Inflammatory macrophage (primary cell): ENCODE measurements at places on chromosomes 4 and X.

DNA sequence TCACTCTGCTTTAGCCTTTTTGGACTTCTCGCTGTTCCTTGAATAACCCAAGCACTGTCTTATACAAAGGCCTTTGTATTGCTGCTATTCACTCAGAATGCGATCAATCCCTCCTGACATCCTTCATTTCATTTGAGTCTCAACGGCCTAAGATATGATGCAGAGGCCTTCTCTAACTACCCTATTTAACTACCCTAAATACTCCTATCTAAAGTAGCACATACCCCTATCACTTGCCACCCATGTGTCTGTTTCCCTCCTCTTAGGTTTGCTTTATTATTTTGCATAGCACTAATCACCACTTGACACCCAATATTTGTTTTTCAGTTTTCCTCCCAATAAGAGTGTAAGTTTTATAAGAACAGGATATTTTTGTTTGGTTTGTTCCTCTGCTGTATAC lies 42.3 kb upstream of the ACSL4 start:
- no peak for DNase-seq

DNA sequence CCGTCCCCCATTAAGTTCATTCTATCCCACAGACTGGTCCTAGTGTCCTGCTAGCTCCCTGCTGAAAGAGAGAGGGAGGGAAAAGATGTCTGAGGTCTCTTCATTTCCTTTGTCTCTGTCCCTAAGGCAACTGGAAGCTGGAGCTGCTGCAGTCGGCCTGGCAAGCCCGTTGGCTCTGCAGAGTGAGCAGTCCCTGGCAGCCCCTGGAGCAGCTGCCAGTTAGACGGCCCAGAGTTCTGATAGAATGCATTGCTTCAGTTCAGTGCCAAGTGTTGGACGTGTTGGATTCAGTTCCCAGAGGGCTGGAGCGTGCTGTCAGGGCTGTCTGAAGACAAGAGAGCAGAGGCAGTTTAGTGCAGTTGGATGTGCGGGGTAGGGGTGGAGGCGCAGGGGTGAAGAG lies 975 bp downstream of the KCNE5 start:
- DNase-seq = no peak

- no peak for DNase-seq
Observed at GRCh38 chrX:136147976-136148375, 643 bp downstream of the FHL1 start.

DNA sequence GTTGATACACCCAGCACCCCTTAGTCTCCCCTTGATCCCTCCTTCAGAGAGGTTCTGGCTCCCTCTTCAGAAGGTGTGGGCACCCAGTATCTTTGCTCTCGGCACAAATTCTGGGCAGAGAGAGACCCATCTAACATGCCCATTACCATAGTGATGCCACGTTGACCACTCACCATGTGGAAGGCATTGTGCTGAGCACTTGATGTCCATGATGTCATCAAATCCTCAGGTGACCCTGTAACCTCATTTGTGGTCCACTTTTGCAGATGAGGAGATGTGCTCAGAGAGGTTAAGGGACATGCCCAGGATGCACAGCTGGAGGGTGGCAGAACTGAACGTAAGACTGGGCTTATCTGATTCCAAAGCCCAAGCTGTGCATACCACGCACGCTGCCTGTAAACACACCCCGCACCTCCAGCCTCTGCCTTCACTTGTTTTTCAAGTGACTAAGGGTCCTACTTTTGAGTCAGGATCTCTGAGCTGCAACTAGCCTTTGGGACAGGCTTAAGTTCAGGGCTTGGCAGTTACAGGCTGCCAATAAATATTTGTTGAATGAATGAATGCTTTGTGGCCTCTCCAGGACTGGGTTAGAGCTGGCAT lies 55.2 kb downstream of the HTRA3 start:
- DNase-seq = no peak

DNA sequence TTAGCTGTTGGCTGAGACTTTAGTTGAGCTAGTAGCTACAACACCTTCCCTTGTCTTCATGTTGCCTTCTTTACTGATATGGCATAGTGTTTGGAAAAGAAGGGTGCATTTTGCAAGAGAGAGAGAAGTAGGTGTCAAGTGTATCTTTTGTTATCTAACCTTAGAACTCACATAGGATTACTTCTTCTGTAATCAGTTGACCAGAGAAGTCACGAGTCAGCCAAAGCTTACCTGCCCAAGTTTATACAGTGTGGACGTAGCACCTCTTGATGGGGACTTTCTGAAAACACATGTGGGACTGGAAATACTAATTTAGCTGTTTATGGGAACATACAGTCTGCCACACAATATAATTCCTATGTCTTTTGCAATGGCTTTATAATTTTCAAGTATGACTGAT lies 56.0 kb downstream of the UGT8 start:
- no peak for DNase-seq

DNA sequence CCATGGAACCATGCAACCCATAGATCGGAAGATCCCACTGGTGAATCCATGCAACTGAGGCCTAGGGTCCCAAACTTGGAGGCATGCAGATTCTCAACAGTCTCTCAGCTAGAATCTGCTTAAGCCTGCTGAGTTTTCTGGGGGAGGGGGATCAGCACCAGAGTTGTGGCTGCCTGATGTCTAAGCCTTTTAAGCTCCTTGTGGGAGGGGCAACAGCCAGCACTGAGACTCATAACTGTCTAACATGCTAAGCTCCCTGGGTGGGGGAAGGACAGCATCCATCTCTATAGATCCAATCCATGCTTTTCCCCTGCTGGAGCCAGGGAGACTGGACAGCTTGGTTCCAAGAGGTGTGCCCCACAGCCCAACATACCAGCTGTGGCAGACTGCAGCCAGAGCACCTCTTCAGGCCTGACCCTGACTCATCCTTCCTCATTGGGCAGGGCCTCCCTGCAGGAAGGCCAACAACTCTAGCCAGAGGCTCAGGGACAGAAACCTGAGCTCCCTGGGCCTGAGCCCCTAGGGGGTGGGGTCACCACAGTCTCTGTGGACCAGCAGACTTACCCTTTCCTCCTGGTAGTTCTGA lies 300.1 kb upstream of the SLC7A11 start:
- no peak for DNase-seq

- no peak for DNase-seq
Observed at GRCh38 chrX:151458824-151459223, 61.8 kb downstream of the VMA21 start.

- DNase-seq = no peak
Observed at GRCh38 chr4:151475035-151475714, 66.2 kb downstream of the FHIP1A start.

GRCh38 chr4:26076000-26076587 lies 162.1 kb downstream of the SMIM20 start:
- DNase-seq = peak; percentile 95

- DNase-seq = no peak
Observed at GRCh38 chrX:150959557-150959956, 23.6 kb upstream of the HMGB3 start.

- no peak for DNase-seq
Observed at GRCh38 chr4:105551965-105552746, at the start of gene ARHGEF38. TSS of gene ARHGEF38 (plus strand) at chr4:105552620. CDS start at chr4:105552766, 146 bp downstream.

DNA sequence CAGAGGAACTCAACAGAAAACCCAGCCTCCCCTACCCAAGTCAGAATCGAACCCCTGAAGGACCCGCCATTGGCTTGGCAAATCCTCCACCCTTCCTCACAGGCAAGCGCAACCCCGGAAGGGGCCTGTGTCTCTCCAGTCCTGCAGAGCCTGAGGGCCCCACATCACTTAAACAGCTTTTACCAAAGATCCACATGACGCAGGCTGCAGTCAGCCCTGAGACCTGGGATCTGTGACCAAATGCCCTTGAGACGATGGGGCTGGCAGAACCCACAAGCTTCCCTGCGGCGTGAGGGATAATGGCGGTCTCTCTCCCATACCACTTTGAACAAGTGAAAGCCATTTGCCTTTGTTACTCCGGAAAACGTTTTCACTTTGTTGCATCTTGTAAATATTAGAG lies 54.9 kb downstream of the ACOX3 start:
- DNase-seq = no peak

DNA sequence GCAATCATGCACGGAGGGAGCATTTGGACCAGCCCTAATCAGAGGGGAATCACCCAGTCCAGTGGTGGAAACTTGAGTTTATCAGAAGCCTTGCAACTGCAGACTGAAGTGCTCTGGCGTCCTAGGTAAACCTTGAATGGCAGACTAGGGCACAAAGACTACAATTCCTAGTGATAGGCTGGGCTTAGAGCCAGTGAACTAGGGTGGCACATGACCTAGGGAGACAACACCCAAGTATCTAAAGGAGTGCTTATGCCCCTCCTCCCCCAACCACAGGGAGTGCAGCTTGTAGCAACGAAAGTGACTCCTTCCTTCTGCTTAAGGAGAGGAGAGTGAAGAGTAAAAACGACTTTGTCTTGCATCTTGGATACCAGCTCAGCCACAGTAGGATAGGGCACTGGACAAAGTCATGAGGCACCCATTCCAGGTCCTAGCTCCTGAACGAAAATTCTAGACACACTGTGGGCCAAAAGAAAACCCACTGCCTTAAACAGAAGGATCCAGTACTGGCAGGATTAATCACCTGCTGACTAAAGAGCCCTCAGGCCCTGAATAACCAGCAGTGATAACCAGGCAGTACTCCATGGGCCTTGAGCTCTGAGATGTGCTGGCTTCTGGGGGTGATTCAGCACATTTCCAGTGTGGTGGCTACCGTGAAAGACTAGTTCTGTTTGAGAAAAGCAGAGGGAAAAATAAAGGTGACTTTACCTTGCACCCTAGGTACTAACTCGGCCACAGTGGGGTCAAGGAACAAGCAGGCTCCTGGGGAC lies 58.7 kb upstream of the STARD8 start:
- no peak for DNase-seq

GRCh38 chr4:71732706-71733105 lies 51.2 kb downstream of the GC start:
- no peak for DNase-seq
